ENCODE measurements at places on chromosomes 16 and 17. TPM values are rescaled to one million over a fixed set of nuclear protein-coding genes. Genes with fewer than 3 reads are reported as not detected.

DNA sequence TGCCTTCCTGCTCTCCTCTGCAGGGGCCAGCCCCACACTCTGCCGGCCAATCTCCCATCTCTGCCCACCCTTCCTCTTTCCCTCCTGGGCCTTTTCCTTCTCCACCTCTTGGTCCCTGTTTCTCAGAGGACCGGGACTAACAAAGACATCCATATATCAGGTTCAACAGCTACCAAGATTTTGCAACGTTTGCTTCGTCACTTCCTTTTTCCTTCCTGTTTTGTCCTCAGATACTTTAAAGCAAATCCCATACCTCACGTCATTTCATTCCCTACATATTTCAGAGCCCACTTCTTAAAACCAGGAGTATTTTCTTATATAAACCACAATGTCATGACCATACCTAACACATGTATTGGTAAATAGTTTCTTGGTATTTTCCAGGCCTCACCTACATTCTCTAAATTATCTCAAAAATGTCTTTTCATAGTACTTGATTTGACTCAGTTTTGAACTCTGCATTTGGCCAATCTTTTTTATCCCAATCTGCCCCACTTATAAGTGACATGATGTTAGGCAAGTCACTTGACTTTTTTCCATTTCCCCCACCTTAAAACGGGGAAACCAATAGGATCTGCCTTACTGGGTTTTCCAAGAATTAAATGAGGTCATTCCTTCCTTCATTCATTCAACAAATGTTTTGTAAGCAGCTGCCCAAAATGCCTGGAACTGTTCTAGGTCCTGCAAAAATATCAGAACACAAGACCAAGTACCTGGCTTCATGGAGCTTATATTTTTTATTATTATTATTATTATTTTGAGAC lies 7.2 kb upstream of the USP10 start:
- no peak for DNase-seq

DNA sequence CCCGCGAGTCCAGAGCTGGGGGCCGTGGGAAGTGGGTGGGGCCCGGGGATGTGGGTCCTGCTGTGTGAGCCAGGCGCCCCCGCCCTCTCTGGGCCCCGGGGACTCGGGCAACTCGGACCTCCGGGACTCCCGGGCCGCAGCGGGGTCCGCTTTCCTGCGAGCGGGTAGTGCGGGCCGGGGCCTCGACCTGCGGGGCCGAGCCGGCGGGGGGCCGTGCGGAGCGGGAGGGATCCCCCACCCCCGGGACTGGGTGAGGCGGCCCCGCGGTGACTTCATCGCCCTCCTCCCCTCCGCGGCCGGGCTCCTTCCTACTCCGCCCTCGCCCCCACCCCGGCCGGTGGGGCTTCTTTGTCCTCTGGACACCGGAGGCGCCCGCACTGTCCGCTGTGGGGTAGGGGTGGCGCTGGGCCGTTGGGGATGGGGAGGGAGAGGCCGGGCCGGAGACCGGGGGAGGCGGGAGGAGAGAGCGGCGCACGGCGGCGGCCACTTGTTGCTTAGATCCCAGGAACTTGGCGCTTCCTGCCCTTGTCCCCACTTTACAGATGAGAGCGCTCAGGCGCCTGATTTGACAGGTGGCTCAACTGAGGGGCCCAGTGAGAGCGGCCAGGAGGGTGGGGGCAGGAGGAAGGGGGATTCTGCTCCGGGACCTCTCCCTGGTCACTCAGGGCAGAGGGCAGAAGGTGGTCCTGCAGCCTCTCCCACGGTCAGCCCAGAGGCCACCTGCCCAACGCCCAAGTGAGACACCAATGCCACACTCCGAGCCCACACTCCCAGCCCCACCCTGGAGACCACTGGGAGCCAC lies 874 bp downstream of the CMTM3 start:
- DNase-seq = peak; percentile 75

DNA sequence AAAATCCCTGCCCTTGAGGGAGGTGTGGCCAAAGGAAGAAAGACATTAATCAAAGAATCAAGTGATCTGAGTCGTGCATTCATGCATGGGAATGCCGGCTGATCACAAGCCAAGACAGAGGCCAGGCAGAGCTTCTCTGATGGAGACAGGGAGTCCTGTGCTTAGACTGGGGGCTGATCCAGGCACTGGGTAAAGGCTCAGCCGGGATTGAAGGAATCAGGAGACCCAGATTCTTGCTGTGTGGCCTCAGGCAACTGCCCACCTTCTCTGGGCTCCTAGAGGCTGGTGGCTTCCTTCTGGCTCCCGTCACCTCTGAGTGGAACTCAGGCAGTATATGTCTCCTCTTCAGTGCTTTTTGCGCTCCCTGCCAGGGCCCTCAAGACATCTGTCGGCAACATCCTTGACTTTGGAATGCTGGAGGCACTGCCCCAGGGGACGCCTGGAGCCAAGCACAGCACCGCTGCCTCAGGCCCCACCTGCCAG lies 17.7 kb downstream of the RAI1 start:
- DNase-seq = peak; percentile 45

The GDPD3 gene
- total RNA-seq = 0.22 TPM

DNA sequence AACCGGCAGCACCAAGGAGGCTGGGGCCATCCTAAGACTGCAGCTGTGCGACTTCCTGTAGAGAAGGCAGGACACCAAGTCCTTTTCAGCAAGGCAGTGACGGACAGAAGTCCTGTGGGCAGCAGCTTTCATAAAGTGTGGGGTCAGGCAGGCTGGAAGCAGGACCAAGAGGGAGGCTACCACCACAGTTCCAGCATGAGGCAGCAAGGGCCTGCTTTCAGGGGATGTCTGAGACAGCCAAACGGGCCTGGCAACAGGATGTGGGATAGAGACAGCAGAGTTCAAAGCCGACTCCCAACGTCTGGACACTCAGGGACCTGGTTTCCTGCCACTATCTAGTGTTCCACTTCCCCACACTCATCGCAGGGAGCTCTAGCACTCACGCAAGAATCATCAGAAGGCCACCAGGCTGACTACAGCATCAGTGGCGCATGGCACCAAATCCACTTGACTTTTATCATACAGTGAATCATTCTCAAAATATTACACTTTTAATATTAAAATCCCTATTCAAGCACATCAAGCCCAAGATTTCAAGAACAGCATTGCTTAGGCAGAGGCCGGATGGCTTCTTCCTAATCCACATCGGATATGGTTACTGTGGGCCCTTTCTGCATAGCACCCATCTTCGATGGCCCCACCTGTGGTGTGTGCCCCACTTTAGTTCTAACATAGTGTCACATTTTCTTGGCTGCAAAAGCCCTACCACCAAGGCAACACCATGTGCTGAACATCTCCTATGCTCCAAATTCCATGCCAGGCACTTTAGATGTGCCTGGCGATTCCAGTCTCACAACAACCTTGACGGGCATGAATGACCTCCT lies 5.2 kb downstream of the USP7 start:
- DNase-seq = peak; percentile 92

DNA sequence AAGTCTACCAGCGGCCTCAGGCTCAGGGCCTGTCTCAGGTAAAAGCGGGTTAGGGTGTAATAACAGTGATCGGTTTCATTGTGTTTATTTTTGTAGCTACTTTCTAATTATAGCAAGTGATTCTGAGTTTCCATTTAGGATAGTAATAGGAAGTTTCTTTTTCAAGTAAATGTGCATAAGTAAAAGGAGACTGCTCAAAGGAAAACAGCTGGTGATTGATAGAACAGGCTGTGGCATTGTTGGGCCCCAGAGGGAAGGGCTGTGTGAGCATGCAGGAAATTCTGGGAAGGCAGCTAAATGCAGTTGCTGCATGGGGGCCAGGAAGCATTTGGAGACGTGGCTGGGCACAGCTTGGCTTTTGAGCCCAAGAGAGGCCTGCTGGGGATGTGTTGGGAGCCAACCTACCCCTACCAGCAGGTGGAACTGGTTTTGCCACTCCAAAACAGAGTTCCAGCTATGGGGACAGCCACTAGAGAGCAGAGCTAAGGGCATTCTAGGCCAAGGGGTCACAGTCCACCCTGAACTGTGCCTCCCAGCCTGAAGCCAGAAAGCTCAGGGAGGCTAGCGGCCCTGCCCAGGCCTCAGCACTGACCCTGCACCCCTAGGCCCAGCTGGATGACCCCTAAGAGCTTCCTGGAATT lies 12.6 kb downstream of the SNX20 start:
- no peak for DNase-seq

The PIRT gene
- total RNA-seq = not detected

DNA sequence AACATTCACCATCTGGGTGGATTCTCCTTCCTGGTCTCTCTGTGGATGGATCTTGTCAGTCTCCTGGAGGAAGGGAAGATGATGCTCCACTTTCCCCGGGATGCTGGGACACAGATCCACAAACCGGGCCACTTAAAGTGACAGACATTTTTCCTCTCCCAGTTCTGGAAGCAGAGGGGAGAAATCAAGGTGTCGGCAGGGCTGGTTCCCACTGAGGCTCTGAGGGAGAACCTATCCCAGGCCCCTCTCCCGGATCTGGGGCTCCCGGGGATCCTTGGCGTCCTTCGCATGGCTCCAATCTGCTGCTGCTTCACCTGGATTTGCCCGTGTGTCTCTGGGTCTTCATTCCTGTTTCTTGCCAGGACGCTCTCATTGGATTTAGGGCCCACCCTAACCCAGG lies 263.1 kb upstream of the TNRC6C start:
- no peak for DNase-seq

DNA sequence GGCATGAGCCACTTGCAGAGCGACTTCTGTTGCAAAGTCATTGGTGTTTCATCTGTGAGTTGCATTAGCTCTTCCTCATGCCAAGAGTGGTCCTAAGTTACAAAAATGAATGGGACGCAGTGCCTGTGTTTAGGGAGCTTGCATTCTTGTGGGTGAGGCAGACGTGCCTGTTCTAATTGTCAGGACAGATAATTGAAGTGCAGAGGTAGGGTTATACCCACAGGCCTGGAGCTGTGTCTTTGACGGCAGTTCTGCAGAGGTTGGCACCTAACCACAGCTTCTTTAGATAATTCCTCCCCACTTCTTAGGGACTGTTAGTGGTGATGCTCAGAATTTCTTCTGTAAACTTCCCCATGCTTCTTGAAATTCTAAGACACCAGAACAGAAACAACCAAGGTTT lies 307.1 kb downstream of the SNX29 start:
- no peak for DNase-seq

DNA sequence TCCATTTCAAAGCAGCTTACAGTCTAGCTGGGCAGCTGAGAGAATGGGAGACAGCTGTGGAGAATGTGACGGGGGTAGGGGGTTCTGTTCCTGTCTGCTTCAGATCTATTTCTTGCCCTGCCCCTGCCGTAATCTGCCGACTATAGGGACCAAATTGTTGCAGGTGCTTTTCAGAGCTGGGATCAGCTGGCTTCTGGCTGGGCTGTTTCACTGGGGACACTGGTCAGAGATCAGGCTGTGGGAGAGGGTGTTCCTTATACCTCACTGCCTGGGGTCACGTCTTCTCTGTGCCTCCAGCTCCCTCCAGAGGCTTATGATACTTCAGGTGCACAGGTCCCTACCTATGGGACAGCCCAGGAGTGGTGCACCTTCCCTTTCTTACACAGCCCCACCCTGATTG lies 514.9 kb upstream of the GOT2 start:
- no peak for DNase-seq

DNA sequence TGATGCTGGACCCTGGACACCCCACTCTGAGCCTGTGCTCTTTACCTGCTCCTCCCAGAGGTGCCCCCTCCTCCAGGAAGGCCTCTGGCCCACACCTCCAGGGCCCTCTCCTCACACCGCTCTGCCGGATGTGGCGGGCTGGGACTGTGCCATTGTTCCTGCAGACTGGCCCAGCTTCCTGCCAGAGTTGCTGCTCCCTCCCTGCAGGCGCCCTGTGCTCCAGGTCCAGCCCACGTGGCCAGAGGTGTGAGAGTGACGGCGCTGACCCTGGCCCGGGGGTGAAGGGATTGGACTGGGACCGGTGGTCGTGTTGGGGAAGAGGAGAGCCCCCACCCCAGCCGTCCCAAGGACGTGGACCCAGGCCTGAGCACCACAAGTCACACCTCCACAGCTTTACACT lies 5.7 kb downstream of the E4F1 start:
- DNase-seq = no peak

DNA sequence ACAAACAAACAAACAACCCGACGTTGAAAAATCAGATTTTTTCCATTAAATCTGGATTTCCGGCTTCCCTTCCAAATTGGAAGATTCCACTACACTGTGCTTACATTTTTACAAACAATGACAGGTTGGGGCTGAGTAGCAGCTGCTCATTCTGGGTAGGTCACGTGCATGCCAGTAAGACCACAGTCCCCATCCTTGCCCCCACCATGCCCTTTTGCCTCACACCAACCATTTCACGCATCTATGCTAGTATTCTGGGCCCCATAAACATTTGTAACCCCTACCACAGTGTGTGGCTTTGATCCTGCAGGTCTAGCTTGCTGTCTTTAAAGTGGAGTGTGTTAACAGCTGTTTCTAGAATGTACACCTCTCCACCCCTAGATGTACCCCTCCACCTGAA lies 366.1 kb downstream of the XYLT1 start:
- DNase-seq = no peak

DNA sequence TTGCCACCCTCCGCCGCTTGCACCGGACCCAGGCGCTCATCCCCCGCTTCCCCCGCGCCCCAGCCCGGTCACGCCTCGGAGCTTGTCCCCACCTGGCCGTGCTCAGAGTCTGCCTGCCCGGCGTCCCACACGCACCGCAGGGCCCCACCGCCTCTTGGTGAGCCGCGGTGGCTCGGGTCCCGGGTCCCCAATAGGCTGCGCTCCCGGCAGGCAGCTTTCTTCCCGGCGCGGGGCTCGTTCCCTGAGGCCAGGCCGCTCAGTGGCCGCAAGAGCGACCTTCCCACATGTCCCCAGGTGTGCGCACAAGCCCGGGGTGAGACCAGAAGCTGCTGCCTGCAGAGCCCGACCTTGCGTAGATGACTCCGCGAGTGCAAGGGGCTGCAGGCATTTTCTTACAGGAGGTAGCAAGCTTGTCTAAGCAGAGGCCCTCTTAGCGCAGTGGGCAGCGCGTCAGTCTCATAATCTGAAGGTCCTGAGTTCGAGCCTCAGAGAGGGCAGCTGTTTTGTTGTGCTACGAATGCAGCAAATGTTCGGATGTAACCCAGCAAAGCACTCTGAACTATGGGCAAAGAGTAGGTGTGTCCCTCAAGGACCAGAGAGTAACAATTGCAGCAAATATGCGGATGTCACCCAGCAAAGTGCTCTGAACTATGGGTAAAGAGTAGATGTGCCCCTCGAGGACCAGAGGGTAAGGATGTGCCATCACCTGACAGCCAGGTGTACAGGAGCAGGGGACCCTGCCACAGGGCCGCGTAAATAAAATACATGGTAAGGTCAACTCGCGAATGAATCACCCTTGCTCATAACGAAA lies 15.6 kb downstream of the TLE7 start:
- peak; percentile 70 for DNase-seq

The MYBBP1A gene
- total RNA-seq = 51.7 TPM

- DNase-seq = no peak
Measured at GRCh38 chr16:84552135-84552534, 47.7 kb upstream of the MEAK7 start.

The ABCC11 gene
- 0.76 TPM for total RNA-seq

The LITAFD gene
- not detected for total RNA-seq

The KRTAP3-2 gene
- not detected for total RNA-seq
